ENCODE measurements at places on chromosomes 4 and X.

GRCh38 chr4:48546336-48546735 lies 56.3 kb downstream of the ZAR1 start:
- peak; percentile 34 for DNase-seq

DNA sequence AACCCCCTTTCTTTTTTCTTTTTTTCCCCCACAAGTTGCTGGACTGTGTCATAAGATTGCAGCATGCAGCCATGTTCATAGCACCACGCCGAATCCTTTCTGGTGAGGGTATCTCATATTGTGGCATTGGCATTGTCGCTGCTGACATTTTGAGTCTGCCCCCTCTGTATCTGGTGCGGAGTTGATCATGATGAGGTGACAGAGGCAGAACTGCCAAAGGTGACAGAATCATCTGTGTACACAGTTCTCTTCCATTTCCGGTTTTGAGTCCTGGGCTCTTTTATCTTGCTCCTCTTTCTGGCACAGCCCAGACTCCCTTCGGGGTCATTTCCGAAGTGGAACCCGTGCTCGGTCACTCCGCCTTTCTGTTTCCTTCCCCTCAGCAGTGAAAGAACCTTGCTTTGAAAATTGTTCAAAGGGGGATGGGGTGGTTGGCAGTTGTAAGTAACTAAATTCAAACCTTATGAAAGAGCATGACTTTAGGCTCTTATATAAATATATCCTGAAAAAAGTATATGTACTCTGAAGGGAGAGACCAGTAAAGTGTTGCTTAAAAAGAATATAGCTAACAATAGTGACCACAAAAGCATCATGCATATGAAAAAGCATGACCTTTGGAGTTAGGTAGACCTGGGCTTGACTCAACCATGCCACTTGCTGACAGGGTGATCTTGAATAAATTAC lies 55.0 kb upstream of the BMP2K start:
- no peak for DNase-seq

DNA sequence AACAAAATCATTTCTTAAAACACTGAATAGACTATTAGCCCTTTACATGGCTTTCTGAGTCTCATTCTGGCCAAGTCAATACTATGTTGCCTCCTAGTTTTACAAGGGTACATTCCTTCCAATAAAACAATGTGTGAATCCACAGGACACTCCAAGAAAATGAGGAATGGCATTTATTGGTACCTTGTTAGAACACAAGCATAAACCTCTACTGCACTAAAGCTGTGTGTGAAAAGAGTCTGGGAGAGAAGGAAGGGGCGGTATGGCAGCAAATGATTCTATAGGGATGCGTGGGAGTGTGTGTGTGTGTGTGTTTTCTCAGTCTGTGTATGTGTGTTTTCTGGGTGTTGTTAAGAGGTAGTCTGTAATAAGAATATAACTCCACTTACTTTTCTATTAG lies 48.9 kb downstream of the CXCL1 start:
- no peak for DNase-seq

DNA sequence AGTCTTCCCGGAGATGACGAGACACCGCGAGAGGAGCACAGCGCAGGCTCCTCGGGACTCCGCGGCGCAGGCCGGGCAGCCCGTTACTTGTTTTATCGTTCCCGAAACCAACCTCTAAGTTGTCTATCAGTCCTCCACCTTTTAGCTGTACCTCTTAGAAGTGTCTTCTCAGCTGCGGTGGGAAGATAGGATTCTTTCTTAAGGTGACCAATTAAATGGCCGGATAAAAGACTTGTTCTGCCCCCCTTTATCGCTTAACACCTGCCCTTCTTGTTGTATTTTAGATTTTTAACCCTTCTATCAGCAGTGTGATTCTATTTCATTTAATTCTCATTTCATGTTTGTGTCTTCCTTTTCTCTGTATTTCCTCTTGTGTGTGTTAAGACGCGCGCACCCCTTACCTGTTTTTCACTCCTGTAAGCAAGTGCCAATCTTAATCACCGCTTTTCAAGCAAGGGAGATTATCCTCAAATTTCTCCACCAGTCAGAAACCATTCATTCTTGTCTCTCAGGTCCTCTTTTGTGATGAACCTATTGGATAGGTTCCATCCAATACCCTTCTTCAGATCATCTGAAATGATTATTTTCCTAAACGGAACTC lies at the start of gene SLC9B2:
Gene SLC9B2, minus strand, starts transcription at position 15 of the 601 bp plus-strand sequence. CDS start 9,211 bp downstream, outside the sequence.
- DNase-seq = peak; percentile 63

GRCh38 chr4:10032625-10033024 lies 11.3 kb upstream of the SLC2A9 start:
- DNase-seq = peak; percentile 8

GRCh38 chr4:75723163-75724065 lies 963 bp upstream of the USO1 start:
- peak; percentile 28 for DNase-seq

GRCh38 chrX:107628662-107629539 lies 591 bp downstream of the PRPS1 start:
- DNase-seq = peak; percentile 47

- DNase-seq = no peak
Observed at GRCh38 chrX:68180579-68180978, 252.7 kb downstream of the OPHN1 start.

DNA sequence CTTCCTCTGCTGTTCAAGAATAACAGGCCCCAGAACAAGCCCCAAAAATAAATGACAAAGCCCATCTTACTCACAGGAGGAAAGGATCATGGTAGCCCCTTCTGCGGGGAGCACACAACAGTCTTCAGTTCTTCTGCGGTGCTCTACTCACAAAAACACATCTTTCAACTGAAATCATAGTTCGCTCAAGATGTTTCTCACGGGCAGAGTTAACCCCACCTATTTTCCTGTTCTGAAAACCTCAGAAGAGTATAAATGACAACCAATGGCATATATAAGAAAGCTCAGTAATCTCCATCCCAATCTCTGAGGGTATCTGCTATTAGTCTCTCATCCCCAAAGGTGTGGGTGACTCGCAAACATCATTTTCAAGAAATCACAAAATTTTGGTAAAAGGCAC lies at the start of gene TXK:
Gene TXK, minus strand, starts transcription at position 170 of the 400 bp plus-strand sequence. Its CDS starts 80 bp downstream, at position 90.
- DNase-seq = no peak
